Panc1 (cell line): ENCODE measurements at places on chromosomes 3 and 15. TPM values are rescaled to one million over a fixed set of nuclear protein-coding genes. Genes with fewer than 3 reads are reported as not detected.

The AMOTL2 gene
- total RNA-seq: 146 TPM

DNA sequence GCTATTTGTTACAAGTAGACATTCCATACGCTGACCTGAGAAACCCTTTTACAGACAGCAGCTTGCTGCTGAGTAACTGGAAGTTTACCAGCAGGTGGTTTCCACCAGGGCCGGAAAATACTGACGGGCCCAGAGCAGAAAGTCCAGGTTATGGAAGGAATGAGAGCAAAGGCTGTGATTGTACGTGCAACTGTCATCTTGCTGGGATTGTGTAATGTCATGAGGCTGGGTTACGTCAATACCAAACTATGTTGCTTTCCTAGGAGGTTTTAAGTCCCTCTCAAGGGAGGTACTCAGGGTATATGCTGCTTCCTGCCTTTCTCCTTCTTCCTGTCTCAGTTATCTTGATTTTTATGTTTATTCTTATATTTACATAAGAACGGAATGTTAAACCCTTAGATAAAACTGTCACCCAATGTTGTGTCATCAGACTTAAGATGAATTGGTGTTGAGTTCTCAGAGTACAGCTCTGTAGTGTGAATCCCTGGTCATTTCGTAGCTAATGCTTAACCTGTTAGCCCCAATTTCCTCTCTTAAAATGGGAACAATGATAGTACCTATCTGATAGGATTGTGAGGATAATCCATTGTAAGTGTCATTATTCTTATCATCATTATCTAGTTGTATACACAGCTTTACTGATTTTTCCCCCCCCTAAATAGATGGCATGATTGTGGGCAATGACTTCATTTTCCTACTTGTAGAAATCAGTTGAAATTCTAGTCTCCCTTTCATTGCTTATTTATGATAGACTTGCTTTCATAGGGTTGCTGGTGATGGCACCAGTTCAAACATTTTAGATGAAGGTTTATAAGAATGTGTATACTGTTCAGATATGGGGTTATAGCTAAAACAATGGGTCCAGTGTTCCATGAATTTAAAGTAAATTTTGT is 101.4 kb downstream of the FNDC3B start:
- no peaks in the 10 kb centered on the region for H3K36me3 ChIP-seq
- peaks cover 92% of the 10 kb centered on the region for H3K4me1 ChIP-seq
- peak overlapping the region; percentile 9; the same call in 1 of the 2 replicates for H3K4me3 ChIP-seq
- peak; percentile 95 for DNase-seq
- no peaks in the 10 kb centered on the region for H3K27me3 ChIP-seq

The FEZF2 gene
- total RNA-seq: not detected

The PP2D1 gene
- not detected for total RNA-seq

- no peak for DNase-seq
- peaks cover 55% of the 10 kb centered on the region for H3K4me1 ChIP-seq
- no peaks in the 10 kb centered on the region for H3K27me3 ChIP-seq
- H3K27ac ChIP-seq: peak overlapping the region; percentile 97
- H3K36me3 ChIP-seq: peaks cover 2% of the 10 kb centered on the region
Measured at GRCh38 chr3:11596387-11596786, 47.3 kb downstream of the VGLL4 start.

DNA sequence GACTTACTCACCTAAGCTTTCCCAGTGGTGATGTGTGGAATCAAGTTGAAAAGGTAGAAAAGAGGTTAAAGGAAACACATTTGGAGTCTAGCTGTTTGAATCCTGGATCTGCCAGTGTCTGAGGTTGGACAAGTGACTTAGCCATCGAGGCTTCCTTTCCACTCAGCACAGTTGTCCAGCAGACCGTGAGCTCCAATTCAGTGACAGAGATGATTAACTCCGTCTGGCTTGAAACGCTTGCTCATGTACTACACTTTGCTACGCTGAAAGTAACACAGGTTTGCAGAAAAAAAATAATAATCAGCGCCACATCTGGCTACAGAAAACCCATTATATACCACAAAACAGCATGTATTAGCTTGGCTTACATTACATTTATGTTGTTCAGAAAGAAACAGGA is 364.9 kb upstream of the MCTP2 start:
- no peaks in the 10 kb centered on the region for H3K36me3 ChIP-seq
- H3K27ac ChIP-seq: no peak overlapping the region
- H3K4me3 ChIP-seq: no peak overlapping the region
- H3K4me1 ChIP-seq: no peaks in the 10 kb centered on the region
- DNase-seq: no peak

GRCh38 chr3:128343287-128344051 is 123.2 kb downstream of the DNAJB8 start:
- H3K4me3 ChIP-seq: no peak overlapping the region
- H3K27ac ChIP-seq: no peak overlapping the region
- peak; percentile 7 for DNase-seq
- H3K4me1 ChIP-seq: peaks cover 7% of the 10 kb centered on the region; the same call in 1 of the 2 replicates
- H3K36me3 ChIP-seq: no peaks in the 10 kb centered on the region; the same call in 1 of the 2 replicates

DNA sequence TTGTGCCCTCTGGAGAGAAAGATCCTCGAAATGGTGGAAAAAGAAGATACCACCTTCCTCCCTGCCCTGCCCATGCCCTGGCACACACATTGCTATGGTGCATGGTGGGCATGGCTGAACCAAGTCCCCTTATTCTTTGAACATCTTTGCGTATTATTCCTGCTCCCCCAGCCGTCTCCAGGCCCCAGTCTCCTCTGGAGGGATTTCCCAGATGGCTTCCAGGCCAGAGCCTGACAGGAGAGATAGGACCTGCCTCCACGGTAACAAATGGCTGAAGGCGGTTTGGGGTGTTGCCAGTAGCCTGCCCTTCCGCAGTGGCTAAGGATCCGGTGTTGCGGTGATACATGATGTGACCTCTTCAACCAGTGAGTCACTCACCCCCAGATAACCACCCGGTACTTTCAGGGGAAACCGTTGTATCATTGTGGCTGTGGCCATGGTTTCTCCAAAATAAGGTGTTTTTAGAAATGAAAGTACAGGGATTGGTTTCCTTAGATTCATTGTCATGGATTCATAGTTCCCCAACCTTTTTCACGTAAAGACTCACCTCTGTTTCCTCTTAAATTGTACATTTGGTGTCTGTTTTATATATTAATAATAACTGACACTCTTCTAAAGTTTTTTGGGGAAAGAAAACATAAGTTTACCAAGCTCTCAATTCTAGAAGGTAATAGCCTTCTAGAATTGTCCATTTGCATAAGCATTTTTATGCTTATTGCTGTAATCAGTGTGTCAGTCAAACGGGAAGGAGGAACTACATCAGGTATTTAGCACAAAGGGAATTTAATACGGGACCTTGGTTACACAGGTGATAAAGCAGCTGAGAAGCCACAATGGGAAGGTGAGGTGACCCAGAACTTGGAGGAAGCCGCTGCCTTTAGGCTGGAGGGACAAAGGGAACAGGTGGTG is 25.9 kb downstream of the SMAD3 start:
- peak overlapping the region; percentile 100 for H3K27ac ChIP-seq
- peaks cover 100% of the 10 kb centered on the region for H3K4me1 ChIP-seq
- H3K36me3 ChIP-seq: peaks cover 14% of the 10 kb centered on the region; the same call in 1 of the 2 replicates
- DNase-seq: no peak
- no peaks in the 10 kb centered on the region for H3K27me3 ChIP-seq

The AGTR1 gene
- 0.28 TPM for total RNA-seq

DNA sequence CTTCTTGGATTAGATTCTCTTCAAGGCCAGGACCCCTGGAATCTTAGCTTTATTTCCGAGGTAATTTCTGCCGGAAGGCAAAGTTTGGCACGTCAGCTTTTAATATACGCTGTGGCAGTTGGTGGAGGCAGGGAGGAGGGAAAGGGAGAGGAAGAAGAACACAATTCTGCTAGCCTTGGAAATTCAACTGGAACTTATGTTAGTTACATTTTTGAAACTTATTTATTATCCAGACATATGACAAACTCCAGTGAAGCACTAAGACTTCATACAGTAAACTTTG is 100.1 kb upstream of the TSC22D2 start:
- peak overlapping the region; percentile 68 for H3K27ac ChIP-seq
- no peaks in the 10 kb centered on the region for H3K27me3 ChIP-seq
- DNase-seq: no peak
- no peaks in the 10 kb centered on the region for H3K4me1 ChIP-seq

The GOLGA8R gene
- total RNA-seq: 0.80 TPM

GRCh38 chr15:37252530-37252929 is 152.2 kb upstream of the MEIS2 start:
- H3K27ac ChIP-seq: no peak overlapping the region
- no peaks in the 10 kb centered on the region for H3K4me1 ChIP-seq
- no peaks in the 10 kb centered on the region for H3K36me3 ChIP-seq
- H3K27me3 ChIP-seq: no peaks in the 10 kb centered on the region
- H3K4me3 ChIP-seq: no peak overlapping the region

DNA sequence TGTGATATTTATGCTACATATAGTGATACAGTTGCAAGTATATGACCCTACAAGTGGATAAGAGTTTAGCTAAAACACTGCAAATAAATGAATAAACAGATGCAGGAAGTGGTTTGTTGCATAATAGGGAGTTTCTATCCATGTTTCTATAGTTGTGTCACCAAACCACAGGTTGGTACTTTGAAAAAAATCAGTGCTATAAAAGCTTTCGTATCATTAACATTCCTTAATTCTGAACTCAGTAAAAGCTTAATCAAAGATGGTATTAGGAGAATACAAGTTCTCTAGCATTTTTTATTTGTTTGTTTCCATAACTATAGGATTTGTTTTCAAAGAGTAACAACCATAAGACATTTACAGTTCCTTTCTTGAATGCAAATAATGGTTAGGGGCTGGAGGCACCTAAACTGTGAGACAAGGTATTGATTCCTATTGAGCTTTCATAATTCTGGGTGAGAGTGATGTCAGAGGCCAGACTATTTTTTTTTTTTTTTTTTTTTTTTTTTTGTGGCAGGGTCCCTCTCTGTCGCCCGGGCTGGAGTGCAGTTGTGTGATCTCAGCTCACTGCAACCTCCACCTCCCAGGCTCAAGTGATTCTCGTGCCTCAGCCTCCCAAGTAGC is 29.6 kb downstream of the CPOX start:
- H3K4me1 ChIP-seq: no peaks in the 10 kb centered on the region
- H3K27me3 ChIP-seq: peaks cover 4% of the 10 kb centered on the region; the same call in 1 of the 2 replicates
- DNase-seq: peak; percentile 17
- H3K27ac ChIP-seq: no peak overlapping the region
- H3K36me3 ChIP-seq: no peaks in the 10 kb centered on the region
- no peak overlapping the region for H3K4me3 ChIP-seq

The LTF gene
- not detected for total RNA-seq

GRCh38 chr3:15206662-15207576 is 873 bp downstream of the CAPN7 start:
- peak overlapping the region; percentile 74 for H3K27ac ChIP-seq
- H3K36me3 ChIP-seq: peaks cover 2% of the 10 kb centered on the region
- no peaks in the 10 kb centered on the region for H3K27me3 ChIP-seq

The ZNF774 gene
- total RNA-seq: 5.2 TPM

GRCh38 chr15:52352086-52352485 is 56.5 kb upstream of the MYO5C start:
- no peaks in the 10 kb centered on the region for H3K27me3 ChIP-seq
- no peaks in the 10 kb centered on the region; the same call in 1 of the 2 replicates for H3K36me3 ChIP-seq
- no peak overlapping the region for H3K4me3 ChIP-seq
- no peak overlapping the region for H3K27ac ChIP-seq
- DNase-seq: no peak

DNA sequence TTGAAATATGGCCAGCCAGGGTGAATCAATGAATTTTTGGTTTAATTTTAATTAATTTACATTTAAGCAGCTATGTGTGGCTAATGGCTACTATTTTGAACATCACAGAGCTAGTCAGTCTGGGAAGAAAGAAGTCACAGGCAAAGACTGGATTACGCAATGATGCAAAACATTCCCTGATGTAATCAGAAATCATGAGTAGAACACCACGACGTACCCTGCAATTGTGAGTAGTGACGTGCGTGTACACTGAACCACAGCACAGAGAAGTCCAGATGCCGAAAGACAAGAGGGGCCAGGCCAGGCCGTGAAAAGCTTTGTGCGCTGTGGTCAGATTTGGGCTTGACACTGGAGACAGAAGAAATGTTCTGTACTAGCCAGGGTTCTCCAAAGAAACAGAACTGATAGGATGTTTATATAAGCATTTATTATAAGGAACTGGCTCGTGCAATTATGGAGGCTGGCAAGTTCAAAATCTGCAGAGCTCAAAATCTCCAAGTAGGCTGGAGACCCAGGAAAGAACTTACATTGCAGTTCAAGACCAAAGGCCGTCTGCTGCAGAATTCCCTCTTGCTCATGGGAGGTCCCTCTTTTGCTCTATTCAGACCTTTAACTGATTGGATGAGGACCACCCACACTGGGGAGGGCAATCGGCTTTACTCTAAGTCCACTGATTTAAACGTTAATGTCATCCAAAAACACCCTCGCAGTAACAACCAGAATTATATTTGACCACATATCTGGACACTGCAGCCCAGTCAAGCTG is 44.6 kb downstream of the SH3BP5 start:
- no peaks in the 10 kb centered on the region for H3K36me3 ChIP-seq
- H3K27me3 ChIP-seq: no peaks in the 10 kb centered on the region
- no peak overlapping the region for H3K4me3 ChIP-seq
- no peaks in the 10 kb centered on the region for H3K4me1 ChIP-seq
- no peak for DNase-seq

The CAPN3 gene
- total RNA-seq: 0.31 TPM

DNA sequence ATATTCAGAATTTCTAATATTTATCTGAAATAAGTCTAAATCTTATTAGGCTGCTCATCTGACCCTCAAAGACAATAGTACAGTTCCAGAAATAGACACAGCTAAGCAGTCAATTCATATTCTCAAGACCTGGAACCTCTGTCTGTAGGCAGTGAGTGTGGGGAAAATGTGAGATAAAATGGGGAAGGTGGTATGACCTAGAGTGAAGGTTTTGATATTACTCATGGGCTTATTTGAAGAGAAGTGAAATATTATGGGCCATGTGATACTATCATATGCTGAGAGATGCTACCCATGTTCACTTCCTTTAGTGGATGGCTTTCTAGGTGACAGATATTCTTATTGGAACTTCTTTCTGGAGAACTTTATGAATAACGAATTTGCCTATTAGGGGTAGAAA is 33.5 kb downstream of the TGFBR2 start:
- H3K36me3 ChIP-seq: no peaks in the 10 kb centered on the region
- H3K27me3 ChIP-seq: no peaks in the 10 kb centered on the region
- no peaks in the 10 kb centered on the region; the same call in 1 of the 2 replicates for H3K4me1 ChIP-seq
- no peak overlapping the region for H3K4me3 ChIP-seq

DNA sequence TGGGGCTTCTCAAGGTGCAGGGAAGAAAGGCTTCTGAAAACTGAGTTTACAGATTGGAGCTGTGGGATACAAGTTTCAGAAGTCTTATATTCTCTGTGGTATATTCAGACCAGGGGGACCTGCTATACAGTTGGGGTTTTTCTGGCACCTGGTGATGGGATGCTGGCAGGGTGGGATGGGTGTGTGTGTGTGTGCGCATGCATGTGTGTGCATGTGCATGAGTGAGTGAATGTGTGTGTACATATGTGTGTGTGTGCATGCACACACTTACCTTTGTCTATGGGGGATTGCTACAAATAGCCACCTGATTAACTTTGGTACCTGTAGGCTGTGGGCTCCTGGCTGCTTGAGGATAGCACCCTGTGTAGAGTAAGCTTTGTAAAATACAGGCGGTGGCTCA is 131.4 kb downstream of the PDCD6IP start:
- DNase-seq: no peak
- no peaks in the 10 kb centered on the region for H3K36me3 ChIP-seq
- H3K27ac ChIP-seq: no peak overlapping the region
- H3K4me3 ChIP-seq: no peak overlapping the region
